ENCODE measurements at places on chromosomes 3 and 15.

GRCh38 chr3:169579116-169579710 is 84.3 kb downstream of the MECOM start:
- no peak for DNase-seq

GRCh38 chr15:58587486-58587885 is 155.7 kb downstream of the LIPC start:
- no peak for DNase-seq

GRCh38 chr3:36942638-36943248 is 2.1 kb downstream of the TRANK1 start:
- DNase-seq, result no peak

GRCh38 chr15:99703603-99704443 is 29.4 kb downstream of the LYSMD4 start:
- DNase-seq, result no peak

DNA sequence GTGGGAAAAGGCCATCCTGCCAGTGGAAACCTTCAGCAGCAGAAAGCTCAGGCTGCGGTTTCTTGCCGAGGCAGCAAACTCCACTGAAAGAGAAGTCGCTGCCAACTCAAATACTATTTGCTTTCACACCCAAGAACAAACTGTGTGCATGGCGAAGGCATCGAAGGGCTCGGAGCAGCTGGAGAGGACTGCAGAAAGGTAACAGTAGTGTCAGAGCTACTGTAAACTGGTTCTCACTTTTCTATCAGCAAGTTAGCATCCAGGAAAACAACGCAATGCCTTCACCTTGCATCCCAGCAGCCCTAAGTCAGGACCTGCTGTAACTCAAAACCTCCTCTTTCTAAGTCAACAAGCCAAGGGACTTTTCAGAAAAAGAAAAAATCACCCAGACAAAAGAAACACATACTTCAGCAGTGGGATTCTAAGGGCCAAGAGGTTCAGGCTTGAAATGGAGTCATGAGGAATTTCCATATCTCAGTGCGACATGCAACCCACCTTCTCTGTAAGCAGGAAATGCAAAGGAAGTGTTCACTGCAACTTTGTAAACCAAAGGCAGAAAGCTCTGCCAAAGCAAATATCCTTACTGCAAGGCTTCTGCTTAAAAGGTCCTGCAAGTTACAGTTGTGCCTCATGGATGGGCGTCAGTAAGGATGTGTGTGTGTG is 193.5 kb downstream of the FOXP1 start:
- DNase-seq, result no peak

DNA sequence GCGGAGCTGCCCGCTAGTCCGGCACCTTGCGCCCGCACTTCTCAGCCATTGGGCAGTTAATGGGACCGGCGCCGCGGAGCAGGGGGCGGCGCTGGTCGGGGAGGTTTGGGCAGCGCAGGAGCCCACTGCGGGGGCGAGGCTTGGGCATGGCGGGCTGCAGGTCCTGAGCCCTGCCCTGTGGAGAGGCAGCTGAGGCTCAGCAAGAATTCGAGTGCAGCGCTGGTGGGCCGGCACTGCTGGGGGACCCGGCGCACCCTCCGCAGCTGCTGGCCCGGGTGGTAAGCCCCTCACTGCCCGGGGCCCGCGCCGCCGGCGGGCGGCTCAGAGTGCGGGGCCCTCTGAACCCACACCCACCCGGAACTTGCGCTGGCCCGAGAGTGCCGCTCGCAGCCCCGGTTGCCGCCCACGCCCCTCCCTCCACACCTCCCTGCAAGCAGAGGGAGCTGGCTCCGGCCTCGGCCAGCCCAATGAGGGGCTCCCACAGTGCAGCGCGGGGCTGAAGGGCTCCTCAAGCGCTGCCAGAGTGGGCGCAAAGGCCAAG is 835.0 kb downstream of the TBL1XR1 start:
- no peak for DNase-seq

DNA sequence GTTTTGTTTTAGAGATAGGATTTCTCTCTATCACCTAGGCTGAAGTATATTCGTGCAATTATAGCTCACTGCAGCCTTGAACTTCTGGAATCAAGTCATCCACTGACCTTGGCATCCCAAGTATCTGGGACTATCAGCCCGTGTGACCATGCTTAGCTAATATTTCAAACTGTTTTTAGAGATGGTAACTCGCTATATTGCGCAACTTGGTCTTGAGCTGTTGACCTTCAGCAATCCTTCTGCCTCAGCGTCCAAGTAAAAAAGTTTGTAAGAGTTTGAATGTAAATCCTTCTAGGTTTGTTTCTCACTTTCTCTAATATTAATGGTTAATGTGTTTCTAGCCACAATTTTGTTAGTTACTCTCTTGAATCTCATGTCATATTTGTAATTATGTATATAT is 1243.5 kb upstream of the CADM2 start:
- no peak for DNase-seq

- no peak for DNase-seq
Measured at GRCh38 chr3:71045917-71046282, 537.6 kb downstream of the FOXP1 start.

DNA sequence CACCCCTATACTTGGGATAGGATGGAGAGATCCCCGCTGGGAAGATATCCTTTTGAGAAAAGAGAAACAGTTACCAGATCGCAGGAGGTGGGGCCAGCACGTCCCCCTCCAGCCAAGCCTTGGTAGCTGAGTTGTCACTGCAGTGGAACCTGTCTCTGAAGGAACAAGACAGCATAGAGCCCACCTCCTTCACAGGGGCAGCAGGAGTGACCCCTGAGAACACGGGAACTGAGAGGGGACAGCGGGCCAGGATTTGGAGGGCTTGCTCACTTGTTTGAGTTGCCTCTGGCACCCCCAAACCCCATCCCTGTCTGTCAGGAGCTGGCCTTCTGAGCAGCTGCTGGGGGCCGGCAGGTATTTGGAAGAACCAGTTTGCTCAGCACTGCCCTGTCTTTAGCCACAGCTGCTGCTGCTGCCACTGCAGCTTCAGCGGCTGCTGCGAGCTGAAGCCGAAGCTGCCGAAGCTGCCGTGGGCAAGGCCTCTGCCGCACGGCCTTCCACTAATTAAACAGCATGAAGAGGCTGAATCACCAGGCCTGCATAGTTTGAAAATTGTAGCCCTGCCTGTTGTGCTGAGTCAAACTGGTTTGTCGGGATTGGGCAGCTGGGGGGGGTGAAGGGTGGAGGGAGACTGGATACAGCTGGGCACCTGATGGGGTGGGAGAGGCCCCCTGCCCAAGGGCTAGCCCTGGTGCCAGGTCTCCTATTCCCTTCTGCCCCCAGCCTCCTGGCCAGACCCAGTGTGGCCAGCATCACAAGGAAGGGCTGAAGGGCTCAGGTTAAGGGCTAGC is 4.0 kb downstream of the EPHB3 start:
- peak; percentile 67 for DNase-seq

- no peak for DNase-seq
Measured at GRCh38 chr15:64634576-64635498, 140.6 kb downstream of the RBPMS2 start.

GRCh38 chr3:14853271-14853951 is 34.6 kb downstream of the FGD5 start:
- no peak for DNase-seq

- peak; percentile 3 for DNase-seq
Measured at GRCh38 chr15:35505141-35505540, 40.8 kb downstream of the DPH6 start.

DNA sequence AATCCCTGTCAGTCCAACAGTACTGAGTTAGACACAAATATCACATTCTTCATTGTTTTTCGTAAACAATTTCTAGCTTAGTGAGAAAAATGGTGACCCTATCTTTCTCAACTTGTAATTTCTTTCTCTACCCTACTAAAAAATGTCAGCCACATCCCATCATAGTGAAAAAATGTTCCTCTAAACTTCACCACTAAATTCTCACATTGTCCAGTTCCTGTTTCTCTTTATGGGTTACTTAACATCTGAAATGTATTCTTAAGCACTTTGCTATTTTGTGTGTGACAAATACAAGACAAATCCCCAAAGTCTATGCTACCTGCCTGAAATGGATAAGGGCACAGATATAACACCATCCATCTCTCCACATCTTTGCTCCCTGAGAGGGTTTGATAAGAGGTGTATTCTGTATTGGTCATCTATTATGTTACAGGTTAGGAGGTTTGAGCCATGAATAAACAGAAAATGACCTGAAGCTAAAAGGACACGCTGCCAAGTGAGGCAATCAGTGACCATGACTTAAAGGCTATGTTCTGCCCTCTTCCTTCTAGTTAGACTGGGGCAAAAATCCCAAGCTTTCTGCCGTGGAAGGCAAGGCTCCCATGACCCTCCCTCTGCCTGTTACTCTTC is 118.2 kb downstream of the GADL1 start:
- DNase-seq, result no peak

- no peak for DNase-seq
Measured at GRCh38 chr3:147341727-147342126, 64.6 kb downstream of the ZIC4 start.

DNA sequence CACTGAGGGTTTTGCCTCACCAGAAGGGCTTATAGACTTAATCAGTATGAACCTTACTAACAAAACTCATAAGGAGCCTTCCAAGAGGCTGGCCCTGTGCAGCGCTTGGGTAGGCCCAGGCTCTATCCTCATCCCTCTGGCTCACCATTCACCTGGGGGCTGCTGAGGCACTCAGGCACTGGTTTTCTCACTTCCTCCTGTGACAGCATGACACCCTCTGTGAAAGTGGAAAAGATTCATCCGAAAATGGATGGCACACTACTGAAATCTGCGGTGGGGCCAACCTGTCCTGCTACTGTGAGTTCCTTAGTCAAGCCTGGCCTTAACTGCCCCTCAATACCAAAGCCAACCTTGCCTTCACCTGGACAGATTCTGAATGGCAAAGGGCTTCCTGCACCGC is 41.3 kb downstream of the PSMD6 start:
- no peak for DNase-seq

- DNase-seq, result no peak
Measured at GRCh38 chr3:25471081-25471768, 43.2 kb downstream of the RARB start.

GRCh38 chr3:13072239-13072599 is 1.0 kb downstream of the IQSEC1 start:
- no peak for DNase-seq

DNA sequence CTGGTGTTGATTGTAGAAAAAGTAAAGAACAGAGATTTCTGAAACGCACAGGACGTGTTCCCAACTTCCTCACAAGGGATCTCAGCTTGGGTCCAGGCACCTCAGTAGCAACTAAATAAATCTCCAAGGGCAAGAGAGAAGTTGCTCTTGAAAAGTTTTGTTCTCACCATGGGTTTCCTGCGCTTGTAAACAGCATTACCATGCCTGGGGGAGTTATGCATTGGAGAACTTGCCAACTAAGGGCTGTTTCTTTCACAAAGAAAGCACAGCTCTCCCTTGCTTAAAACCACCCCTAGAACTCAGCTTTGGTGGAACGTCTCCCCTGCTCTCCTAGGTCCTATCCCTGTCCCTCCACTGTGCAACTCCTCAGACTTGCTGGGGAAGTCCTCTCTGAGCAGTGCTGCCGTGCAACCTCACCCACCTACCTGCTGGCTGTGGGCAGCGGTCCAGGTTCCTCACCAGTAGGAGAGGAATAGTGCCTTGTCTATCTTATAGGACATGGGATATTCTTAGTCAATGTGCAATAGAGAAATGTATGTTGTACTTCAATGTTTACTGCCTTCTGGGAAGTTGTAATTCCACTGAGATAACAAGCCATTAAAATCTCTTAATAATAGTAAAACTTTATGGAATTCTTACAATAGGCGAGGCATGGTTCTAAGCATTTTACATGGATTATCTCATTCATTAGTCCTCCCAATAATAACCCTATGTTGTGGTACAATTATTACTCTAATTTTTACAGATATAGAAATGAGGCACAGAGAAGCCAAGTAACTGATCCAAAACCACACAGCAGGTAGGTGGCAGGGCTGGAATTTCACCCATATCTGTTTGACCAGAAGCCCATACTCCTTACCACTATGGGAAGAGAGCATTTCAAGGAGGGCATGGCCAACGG is 51.5 kb downstream of the UMPS start:
- no peak for DNase-seq

GRCh38 chr3:42099020-42099765 is 8.0 kb downstream of the TRAK1 start:
- DNase-seq, result no peak

GRCh38 chr15:37094915-37095711 is 5.2 kb downstream of the MEIS2 start:
- no peak for DNase-seq

GRCh38 chr3:195881276-195881988 is 26.9 kb downstream of the TNK2 start:
- no peak for DNase-seq

DNA sequence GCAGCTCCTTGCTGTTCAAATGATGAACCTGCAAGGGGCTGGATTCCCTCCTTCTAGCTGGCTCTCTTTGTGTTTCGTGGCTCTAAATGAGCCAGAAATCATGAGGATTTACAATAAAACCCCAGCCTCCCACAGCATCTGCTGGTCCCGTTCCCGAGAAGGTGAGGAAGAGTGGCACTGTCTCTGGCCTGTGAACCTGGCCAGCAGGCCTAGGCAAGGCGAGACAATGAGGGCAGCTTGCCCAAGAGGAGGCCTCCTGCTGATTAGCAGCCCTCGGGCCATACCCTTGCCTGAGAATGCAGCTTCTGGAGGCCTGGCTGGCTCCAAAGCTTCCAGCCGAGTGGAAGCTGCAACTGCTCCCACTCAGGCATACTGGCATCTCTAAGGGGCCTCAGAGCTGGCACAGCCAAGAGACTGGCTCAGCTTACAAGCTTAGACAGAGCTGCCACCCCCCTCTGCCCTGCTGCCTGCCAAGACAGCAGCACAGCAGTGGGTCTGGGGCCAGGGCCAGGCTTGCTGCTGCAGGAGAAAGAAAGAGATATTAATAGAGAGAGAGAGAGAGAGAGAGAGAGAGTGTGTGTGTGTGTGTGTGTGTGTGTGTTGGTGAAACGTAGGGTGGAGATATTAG is 76.5 kb downstream of the HMG20A start:
- no peak for DNase-seq

DNA sequence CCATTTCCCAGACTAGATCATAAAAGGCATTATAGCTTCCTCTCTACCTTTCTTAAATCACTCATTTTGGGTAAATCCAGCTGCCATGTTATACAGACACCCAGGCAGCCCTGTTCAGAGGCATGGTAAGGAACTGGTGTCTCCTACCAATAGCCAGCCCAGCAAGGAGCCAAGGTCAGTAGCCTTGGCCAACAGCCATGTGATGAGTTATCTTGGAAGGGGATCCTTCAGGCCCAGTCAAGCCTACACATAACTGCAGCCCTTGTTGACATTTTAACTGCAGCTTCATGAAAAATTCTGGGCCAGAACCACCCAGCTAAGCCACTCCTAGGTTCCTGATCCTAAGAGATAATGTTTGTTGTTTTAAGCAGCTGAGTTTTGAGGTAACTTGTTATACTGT is 29.0 kb upstream of the ZMAT3 start:
- no peak for DNase-seq

GRCh38 chr3:142056656-142057330 is 92.6 kb downstream of the TFDP2 start:
- DNase-seq, result no peak

DNA sequence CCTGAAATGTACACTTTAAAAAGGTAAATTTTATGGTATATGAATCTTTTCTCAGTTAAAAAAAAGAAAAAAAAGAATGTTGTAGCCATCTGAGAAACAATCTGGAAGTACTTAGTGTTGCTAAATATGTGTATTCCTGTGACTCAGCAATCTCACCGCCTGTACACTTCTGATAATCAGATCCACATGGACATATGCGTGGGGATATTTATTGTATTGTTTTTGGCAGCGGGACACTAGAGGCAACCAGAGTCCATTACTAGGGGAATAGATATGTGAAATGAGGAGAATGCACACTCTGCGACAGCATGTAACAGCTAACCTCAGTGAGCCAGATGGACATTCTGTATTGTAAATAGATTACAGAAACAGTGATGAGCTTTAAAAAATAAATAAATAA is 65.4 kb downstream of the AQP9 start:
- DNase-seq, result peak; percentile 95

GRCh38 chr3:12902181-12902999 is 61.0 kb upstream of the RPL32 start:
- DNase-seq, result no peak
